Renal cortex interstitium (tissue), 15 donors: ENCODE measurements at places on chromosomes 7 and 10. TPM values are rescaled to one million over a fixed set of nuclear protein-coding genes. Genes with fewer than 3 reads are reported as not detected.

GRCh38 chr7:108146070-108146842 is 16.1 kb upstream of the LAMB4 start:
- DNase-seq = peak; percentile 68

GRCh38 chr7:64686493-64687184 is 20.7 kb downstream of the ZNF107 start:
- DNase-seq = no peak

The OR13A1 gene
- polyA plus RNA-seq = 0.15 TPM

- DNase-seq = no peak
Measured at GRCh38 chr7:23410446-23411183, 59.7 kb downstream of the IGF2BP3 start.

The MOGAT3 gene
- 0.53 TPM for polyA plus RNA-seq

The TFEC gene
- polyA plus RNA-seq = 25.3 TPM

GRCh38 chr7:126801733-126802132 is 451.0 kb downstream of the GRM8 start:
- DNase-seq = no peak
